Tibial nerve (tissue), 4 donors: ENCODE measurements at places on chromosomes 2 and 18. TPM values are rescaled to one million over a fixed set of nuclear protein-coding genes. Genes with fewer than 3 reads are reported as not detected.

CD8A gene
- total RNA-seq = 1.1 TPM

GRCh38 chr2:108968619-108969018 lies 20.4 kb downstream of the EDAR start:
- H3K4me3 ChIP-seq = no peak overlapping the region
- no peak overlapping the region for H3K27ac ChIP-seq
- H3K4me1 ChIP-seq = no peaks in the 10 kb centered on the region
- H3K27me3 ChIP-seq = no peaks in the 10 kb centered on the region
- DNase-seq = no peak

HAAO gene
- 5.9 TPM for total RNA-seq

LINC00305 gene
- not detected for total RNA-seq

DNA sequence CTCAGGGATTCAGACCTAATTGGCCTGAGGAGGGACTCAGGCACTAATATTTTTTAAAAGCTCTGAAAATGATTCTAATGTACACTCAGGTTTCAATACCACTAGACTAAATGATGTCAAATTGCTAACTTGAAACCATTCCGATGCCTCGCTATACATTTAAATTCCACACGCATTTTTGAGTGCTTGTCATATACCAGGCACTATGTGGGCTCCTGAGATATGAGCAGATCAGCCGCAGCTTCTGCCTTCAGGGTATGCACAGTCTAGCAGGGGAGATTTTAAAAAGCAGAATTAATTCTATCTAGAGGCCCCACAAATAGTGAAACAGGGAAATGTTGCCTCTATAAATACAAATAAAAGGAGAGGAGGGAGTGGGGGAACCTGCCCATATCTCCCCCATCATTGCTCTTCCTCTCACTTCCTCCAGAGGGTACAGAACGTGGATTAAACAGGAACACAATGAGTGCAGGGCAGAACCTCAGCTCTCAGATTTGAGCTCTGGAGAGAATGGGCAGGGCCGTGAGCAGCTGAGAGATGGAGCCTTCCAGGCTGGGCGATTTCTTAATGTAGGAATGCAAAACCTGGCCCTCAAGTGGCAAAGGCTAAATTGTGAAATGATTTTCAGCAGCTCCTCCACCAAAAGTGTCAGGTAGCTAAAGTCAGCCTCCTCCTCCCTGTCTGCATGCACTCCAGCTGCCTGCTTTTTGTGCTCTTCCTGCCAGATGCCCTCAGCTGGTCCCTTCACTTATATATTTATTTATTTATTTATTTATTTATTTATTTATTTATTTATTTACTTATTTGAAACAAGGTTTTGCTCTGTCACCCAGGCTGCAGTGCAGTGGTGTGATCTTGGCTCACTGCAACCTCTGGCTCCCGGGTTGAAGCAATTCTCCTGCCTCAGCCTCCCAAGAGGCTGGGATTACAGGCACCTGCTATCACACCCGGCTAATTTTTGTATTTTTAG lies 24.6 kb upstream of the LBH start:
- no peak overlapping the region for H3K4me3 ChIP-seq
- H3K4me1 ChIP-seq = no peaks in the 10 kb centered on the region
- no peaks in the 10 kb centered on the region for H3K27me3 ChIP-seq
- no peak overlapping the region for H3K27ac ChIP-seq
- DNase-seq = no peak

NT5DC4 gene
- not detected for total RNA-seq

- H3K4me1 ChIP-seq = peaks cover 17% of the 10 kb centered on the region
- peak overlapping the region; percentile 25 for H3K4me3 ChIP-seq
- DNase-seq = peak; percentile 41
Observed at GRCh38 chr18:79525556-79526467, 130.1 kb downstream of the NFATC1 start.

DNA sequence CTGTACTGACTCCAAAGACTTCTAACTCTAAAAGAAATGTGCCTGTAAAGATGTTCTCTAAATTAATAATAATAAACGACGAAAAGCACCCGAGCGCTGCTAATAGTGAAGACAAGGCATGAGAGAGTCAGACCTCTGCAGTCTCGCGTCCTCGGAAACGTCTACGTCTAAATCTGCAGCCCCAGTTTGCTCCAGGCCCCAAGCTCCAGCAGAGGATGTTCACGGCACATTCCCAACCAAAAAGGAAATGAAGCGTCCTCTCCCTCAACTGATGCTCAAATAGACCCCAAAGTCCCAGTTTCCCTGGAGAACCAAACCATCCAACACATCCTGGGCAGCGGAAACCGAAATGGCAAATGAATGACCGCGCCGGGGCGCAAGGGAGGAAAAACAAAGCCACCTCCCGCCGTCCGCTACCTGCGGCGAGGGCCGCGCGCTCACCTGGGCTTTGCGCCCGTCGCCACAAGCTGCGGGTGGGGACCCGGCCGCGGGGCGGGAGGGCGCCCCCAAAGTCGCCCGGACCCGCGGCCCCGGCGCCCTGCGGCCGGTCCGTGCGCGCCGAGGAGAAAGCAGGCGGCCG lies 47.1 kb upstream of the CCDC150 start:
- H3K27me3 ChIP-seq = peaks cover 7% of the 10 kb centered on the region
- H3K4me3 ChIP-seq = peak overlapping the region; percentile 71

- no peak for DNase-seq
- H3K4me1 ChIP-seq = no peaks in the 10 kb centered on the region
- no peak overlapping the region for H3K27ac ChIP-seq
- no peaks in the 10 kb centered on the region for H3K36me3 ChIP-seq
Observed at GRCh38 chr18:42290318-42291307, 335.6 kb downstream of the PIK3C3 start.

GRCh38 chr2:237653776-237654558 lies 26.6 kb downstream of the LRRFIP1 start:
- DNase-seq = no peak
- H3K36me3 ChIP-seq = no peaks in the 10 kb centered on the region
- no peak overlapping the region for H3K4me3 ChIP-seq
- no peak overlapping the region for H3K27ac ChIP-seq
- no peaks in the 10 kb centered on the region for H3K27me3 ChIP-seq

DCDC2C gene
- 3.9 TPM for total RNA-seq

NTSR2 gene
- total RNA-seq = 2.1 TPM

SULT1C4 gene
- 1.7 TPM for total RNA-seq

PIEZO2 gene
- total RNA-seq = 18.3 TPM

- DNase-seq = no peak
- H3K4me1 ChIP-seq = no peaks in the 10 kb centered on the region
- H3K27ac ChIP-seq = no peak overlapping the region
- no peaks in the 10 kb centered on the region for H3K36me3 ChIP-seq
Observed at GRCh38 chr2:98830571-98831145, 99.7 kb upstream of the MGAT4A start.

DNA sequence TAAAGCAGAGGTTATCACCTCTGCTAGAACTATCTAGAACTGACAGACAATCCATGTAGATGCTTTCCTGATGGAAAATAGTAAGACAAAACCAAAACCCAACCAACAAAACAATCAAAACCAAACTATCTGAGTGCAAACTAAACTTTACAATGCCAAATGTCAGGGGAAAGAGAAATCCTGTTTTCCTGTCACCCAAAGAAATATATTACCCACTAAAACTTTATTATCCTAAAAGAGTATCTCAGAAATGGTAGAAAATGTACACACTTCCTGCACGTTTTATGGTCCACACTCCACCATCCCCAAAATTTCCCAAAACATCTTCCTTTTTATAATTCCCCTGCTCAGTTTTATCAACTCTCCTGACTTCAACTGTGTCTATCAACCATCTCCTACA lies 29.9 kb downstream of the SP3 start:
- H3K27me3 ChIP-seq = no peaks in the 10 kb centered on the region
- H3K4me3 ChIP-seq = no peak overlapping the region
- no peaks in the 10 kb centered on the region for H3K36me3 ChIP-seq
- no peak for DNase-seq

GRCh38 chr18:31685097-31686082 lies 1.0 kb upstream of the B4GALT6 start:
- no peak overlapping the region for H3K27ac ChIP-seq
- H3K27me3 ChIP-seq = no peaks in the 10 kb centered on the region
- H3K36me3 ChIP-seq = no peaks in the 10 kb centered on the region
- H3K4me1 ChIP-seq = no peaks in the 10 kb centered on the region

DNA sequence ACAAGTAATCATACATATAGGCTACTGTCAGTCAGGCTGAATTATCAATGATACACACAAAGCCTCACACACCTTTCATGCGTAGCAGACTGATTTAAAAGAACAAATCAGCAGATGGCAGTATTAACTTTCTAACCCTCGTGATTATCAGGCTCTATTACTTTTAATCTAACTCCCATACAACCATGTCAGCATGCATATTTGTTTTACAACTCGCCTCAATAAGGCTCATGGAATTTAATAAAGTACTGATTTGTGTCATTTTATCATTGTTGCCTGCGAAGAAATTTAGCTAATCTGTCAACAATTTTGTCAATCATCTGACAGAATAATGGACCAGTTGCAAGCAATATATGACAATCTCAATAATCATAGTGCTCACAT lies 82.8 kb downstream of the SLC25A12 start:
- no peak overlapping the region for H3K4me3 ChIP-seq
- H3K36me3 ChIP-seq = peaks cover 26% of the 10 kb centered on the region
- no peak for DNase-seq
- H3K27ac ChIP-seq = no peak overlapping the region

DNA sequence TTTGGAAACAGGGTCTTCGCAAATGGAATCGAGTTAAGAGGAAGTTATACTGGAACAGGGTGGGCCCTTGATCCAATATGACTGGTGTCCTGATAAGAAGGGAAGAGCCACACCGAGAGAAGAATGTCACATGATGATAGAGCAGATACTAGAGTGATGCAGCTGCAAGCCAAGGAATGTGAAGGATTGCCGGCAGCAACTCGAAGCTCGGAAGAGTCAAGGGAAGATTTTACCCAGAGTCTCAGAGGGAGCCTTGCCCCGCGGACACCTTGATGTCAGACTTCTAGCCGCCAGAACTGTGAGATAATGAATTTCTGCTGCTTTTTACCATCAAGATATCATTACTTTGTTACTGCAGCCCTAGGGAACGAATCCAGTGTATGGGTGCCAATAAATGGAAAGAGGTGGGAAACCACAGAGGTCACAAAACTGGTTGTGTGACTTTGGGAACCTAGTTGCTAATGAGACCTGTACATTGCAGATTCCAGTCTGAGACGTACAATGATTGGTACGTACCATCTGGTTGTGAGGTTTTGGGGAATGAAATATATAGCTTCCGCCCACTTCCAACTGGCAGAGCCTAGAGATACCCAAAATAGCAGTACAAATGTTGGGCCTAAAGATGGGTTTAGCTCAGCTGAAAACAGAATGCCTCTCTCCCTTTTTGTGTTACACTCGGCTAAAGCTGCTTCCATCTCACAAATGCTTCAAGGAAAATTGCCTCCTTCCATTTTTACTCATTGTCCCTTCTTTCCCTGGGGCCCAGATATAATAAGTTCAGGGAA lies 28.6 kb upstream of the VWA3B start:
- H3K36me3 ChIP-seq = no peaks in the 10 kb centered on the region
- no peak for DNase-seq
- H3K4me1 ChIP-seq = no peaks in the 10 kb centered on the region
- no peak overlapping the region for H3K27ac ChIP-seq
- H3K4me3 ChIP-seq = no peak overlapping the region

DNA sequence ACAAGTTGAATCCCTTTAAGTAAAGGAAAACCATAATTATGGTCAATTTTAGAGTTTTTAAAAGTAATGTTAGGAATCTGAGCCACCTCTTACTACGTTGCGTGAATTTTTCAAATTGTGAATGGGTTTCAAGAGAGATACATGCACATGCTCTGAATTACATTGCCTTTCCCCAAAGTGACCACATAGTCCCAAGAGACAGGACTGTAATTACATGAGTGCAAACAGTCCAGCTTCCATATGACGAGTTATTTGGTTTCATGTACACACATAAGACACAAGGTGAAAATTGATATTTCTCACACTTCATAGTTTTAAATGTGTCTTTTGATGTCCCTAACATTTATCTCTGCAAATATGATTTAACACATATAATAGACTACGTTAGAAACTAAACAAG lies 850.8 kb downstream of the LRP1B start:
- H3K27me3 ChIP-seq = no peaks in the 10 kb centered on the region
- H3K27ac ChIP-seq = no peak overlapping the region
- no peaks in the 10 kb centered on the region for H3K36me3 ChIP-seq
- no peaks in the 10 kb centered on the region for H3K4me1 ChIP-seq
- H3K4me3 ChIP-seq = no peak overlapping the region

DNA sequence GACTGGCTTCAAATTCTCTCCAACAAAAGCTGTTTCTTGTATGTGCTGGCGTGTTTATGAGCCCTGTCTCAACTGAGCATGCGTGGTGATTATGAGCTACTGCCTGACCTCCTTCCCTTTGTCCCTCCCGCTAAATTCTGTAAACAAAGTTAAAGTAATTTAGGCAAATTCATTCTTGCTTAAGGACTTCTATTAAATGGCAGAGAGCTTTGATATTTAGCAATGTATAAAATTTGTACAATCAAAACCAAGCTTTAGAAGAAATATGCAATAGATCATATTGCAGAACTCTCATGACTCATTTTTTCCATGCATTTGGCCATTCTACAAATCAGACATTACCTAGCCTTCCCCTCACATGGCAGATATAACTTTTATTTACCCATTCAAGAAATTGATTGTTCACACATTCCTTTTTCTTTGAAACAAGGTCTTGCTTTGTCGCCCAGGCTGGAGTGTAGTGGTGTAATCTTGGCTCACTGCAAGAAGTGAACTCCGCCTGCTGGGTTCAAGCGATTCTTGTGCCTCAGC lies 18.2 kb downstream of the IGFBP2 start:
- H3K27me3 ChIP-seq = no peaks in the 10 kb centered on the region
- no peak overlapping the region for H3K4me3 ChIP-seq
- no peak overlapping the region for H3K27ac ChIP-seq
- no peaks in the 10 kb centered on the region for H3K36me3 ChIP-seq

- H3K27me3 ChIP-seq = no peaks in the 10 kb centered on the region
- no peak overlapping the region for H3K27ac ChIP-seq
- DNase-seq = no peak
- no peak overlapping the region for H3K4me3 ChIP-seq
Observed at GRCh38 chr2:142796161-142796560, 81.3 kb upstream of the KYNU start.

CERS6 gene
- 38.7 TPM for total RNA-seq

DNA sequence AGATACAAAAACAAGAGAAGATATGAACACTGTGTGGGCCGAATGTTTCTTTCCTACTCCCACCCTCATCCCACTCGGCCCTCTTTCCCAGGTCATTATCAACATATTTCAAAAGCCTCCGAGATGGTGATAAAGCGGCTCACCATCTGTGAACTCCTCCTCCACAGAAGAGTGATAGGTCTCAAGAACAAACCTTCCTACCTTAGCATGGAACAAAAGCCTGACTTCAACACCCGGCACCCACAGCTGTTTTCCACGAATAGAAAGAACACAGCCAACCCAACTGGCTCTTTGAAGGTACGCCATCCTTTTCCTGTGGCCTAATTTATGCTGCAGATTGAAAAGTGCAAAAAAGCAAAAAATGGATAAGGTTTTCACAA lies 28.8 kb downstream of the BCL2 start:
- H3K4me1 ChIP-seq = no peaks in the 10 kb centered on the region
- H3K27ac ChIP-seq = peak overlapping the region; percentile 84
- H3K36me3 ChIP-seq = no peaks in the 10 kb centered on the region
- H3K27me3 ChIP-seq = no peaks in the 10 kb centered on the region
- H3K4me3 ChIP-seq = no peak overlapping the region
